ENCODE measurements at places on chromosomes 7 and 10.

DNA sequence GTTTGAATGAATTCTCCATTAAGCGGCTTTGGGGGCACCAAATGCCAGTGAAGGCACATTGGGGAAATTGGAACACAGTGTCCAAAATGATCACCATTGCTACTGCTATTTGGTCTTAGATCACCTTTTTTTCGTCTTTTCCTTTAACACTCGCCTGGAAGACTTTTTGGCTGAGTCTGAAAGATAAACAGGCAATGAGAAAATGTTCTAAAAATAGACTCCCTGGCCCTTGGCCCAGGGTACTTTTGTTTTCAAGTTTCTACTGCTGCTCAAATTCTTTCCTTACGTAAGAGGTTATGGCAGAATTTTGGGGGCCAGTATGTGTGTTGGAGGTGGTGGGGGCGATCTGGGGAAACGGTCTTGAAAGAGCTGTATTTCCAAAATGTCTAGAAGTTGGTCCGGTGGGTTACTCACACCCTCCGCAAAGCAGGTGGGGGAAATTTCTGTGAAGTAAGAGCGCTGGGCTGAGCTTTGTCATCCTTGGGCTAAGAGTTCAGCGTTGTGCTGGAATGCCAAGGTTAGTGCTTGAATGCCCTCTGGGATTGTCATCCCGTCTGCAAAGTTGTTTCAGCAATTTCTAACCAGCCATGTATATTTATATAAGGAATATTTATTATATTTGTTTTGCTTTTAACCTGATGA lies 1.3 kb upstream of the ITPRIP start:
- DNase-seq: no peak

- DNase-seq: no peak
Measured at GRCh38 chr7:46198701-46199100, 277.6 kb upstream of the IGFBP3 start.

DNA sequence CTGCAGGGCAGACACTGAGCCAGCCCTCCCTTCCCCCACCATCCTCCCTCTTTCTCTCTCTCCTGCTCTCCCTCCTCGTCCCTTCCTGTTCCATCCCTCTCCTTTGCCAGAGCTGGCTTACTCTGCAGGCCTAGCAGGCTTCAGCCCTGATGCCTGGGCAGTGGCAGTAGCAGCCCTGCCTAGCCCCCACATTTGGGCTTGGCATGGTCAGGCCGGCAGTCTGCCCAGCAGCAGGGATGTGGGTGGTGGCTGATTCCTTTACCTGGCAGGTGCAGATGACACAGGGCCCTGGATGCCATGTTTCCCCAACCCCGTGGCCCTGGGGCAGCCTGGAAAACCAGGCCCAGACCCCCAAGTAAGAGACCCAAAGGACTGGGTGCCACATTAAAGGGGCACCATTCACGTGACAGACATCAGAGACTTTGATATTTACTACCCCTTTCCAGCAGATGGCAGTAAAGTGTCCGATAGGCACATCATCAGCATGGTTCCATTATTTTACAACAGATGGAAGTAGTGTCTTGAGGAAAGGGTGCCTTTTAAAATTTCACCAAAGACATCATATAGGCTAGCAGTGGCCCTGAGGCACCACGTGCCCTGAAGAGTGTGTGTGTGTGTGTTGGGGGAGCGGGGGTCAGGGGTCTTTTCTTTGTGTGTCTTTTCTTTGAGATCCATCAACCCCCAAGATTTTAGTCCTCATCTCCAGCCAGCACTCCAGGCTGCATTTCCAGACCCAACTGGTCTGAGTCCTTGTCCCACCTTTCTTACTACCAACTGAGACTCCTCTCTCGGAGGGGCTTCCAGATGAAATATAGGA lies 5.9 kb downstream of the KCP start:
- DNase-seq: peak; percentile 12

- DNase-seq: no peak
Measured at GRCh38 chr7:133303931-133304330, 51.1 kb downstream of the EXOC4 start.

DNA sequence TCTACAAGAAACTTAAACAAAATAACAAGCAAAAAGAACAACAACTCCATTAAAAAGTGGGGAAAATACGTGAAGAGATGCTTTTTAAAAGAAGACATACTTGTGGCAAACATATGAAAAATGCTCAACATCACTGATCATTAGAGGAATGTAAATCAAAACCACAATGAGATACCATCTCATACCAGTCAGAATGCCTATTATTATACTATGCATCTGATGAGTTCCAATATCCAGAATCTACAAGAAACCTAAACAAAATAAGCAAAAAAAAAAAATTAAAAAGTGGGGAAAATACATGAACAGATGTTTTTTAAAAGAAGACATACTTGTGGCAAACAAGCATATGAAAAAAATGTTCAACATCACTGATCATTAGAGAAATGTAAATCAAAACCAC lies 29.6 kb upstream of the AKR1C3 start:
- DNase-seq: no peak

GRCh38 chr7:23247046-23247602 lies 549 bp downstream of the GPNMB start:
- no peak for DNase-seq

DNA sequence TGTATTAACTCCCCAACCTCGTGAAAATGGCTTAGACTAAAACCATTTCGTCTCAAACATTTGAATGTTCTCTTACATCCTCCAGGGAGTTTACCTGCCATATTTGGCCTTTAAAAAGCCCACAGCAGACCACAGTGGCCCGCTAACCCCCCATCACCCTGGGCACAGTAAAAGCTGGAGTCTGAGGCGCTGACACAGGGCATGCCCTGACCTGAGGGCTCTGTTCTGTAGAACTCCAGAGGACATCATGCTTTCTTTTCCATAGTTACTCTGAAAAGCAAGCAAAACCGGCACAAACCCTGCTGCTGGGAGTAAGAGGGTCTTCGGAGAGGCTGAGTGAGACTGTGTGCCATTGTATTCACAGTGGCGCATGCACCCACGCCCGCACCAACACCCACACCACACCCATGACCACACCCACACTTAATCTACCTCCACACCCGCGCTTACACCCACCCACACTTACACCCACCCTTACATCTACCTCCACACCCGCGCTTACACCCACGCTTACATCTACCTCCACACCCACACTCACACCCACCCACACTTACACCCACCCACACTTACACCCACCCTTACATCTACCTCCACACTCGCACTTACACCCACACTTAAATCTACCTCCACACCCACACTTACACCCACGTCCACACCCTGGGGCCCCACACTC lies 32.1 kb downstream of the LRRC27 start:
- DNase-seq: no peak

GRCh38 chr10:56715262-56715661 lies 354.2 kb upstream of the ZWINT start:
- DNase-seq: no peak

- no peak for DNase-seq
Measured at GRCh38 chr7:102856036-102856435, 56.8 kb upstream of the LRRC17 start.

GRCh38 chr7:46900312-46901263 lies 681.3 kb downstream of the TNS3 start:
- DNase-seq: peak; percentile 36

DNA sequence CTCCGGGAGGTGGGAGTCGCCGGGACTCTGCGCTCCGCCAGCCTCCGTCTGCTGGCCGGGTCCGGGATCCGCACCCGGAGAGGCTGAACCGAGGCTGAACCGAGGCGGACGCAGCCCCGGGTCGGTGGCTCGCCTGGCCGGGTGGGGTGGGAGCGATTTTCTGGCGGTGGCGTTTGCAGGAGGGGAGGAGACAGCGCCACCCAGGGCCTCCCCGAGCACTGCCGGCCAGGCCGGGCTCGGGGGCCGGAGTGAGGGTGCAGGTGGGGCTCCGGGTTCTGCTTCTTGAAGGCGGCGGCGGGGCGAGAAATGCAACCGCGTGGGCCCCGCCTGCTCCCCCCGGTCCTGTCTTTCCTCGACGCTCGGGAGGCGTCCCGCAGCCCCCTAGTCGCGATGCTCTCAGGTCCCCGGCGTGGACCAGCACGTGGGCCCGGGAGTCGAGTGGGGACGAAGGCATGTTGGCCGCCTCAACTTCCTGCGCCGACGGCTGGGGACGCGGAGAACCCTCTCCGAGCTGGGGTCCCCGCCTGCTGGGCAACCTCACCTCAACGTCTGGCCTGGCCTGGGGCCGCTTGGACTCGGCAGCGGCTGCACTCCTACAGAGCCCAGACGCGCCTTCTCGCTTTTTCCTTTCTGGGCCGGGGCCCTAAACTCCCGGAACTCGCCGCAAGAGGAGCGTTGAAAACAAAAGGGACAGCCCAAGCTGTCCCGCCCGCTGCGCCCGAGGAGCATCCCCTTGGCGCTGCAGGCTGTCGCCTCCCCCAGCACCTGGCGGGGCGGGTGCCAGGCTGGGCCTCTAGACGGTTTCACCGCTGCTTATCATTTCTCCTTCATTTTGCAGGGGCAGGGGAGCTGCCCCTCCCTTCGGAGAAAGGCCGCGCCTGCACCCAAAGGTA lies 25.2 kb upstream of the VAX1 start:
- no peak for DNase-seq

- DNase-seq: no peak
Measured at GRCh38 chr10:120369856-120370276, 87.2 kb upstream of the PLPP4 start.

DNA sequence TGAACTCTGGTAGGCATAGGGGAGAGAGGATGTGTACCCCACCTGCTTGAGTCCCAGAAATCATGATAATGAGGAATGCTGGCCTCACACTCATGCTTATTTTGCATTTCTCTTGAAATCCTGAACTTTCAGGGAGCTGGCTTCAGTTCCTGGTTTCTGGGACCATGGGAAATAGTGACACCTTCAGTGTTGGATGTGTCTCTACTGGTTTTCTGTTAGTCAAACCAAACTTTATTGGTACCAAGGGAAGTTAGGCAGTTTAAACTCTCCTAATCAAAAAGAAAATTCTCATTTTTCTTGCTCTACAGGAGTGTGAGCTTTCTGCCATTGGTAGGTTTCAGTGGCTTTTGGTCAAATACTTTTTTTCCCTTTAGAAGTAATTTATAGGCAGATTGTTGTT lies 11.8 kb upstream of the PCGF5 start:
- no peak for DNase-seq

- DNase-seq: no peak
Measured at GRCh38 chr7:156832195-156832877, 60.6 kb downstream of the LMBR1 start.

DNA sequence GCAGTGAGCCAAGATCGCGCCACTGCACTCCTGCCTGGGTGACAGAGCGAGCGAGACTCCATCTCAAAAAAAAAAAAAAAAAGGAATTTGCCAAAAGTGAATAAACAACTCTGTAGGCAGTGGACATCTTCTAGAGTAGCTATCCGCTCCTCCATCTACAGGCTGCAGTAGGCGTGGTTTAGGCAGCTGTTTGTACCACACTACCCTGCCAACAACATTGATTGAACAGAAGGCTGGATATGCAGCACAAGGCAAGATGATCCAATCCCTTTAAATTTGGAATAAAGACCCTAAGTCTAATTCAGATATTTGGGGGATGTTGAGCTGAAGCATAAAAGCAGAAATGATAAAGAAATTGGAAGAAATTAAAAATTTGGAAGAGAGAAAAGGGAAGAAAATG lies 141.6 kb downstream of the TES start:
- no peak for DNase-seq

- DNase-seq: no peak
Measured at GRCh38 chr7:46557295-46557711, 636.2 kb upstream of the IGFBP3 start.

- DNase-seq: no peak
Measured at GRCh38 chr7:81233208-81233940, 314.5 kb upstream of the SEMA3C start.

DNA sequence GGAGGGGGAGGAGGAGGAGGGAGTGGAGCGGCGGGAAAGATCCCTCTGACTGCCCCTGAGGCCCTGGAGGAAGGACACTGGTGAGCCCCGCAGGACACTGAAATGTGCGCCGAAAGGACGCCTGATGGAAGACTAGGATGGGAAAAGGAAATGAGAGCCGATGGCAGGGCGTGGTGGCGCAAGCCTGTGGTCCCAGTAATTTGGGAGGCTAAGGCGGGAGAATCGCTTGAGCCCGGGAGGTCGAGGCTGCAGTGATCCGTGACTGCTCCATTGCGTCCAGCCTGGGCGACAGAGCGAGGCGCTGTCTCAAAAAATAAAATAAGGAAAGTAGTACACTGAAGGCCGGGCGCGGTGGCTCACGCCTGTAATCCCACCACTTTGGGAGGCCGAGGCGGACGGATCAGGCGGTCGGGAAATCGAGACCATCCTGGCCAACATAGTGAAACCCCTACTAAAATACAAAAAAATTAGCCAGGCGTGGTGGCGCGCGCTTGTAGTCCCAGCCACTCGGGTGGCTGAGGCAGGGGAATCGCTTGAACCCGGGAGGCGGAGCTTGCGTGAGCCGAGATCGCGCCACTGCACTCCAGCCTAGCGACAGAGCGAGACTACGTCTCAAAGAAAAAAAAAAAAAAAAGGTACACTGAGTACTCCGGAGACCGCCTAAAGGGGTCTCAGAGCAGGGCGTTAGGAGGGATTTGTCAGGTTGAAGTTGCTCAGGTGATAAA lies 561 bp upstream of the HNRNPF start:
- peak; percentile 64 for DNase-seq

DNA sequence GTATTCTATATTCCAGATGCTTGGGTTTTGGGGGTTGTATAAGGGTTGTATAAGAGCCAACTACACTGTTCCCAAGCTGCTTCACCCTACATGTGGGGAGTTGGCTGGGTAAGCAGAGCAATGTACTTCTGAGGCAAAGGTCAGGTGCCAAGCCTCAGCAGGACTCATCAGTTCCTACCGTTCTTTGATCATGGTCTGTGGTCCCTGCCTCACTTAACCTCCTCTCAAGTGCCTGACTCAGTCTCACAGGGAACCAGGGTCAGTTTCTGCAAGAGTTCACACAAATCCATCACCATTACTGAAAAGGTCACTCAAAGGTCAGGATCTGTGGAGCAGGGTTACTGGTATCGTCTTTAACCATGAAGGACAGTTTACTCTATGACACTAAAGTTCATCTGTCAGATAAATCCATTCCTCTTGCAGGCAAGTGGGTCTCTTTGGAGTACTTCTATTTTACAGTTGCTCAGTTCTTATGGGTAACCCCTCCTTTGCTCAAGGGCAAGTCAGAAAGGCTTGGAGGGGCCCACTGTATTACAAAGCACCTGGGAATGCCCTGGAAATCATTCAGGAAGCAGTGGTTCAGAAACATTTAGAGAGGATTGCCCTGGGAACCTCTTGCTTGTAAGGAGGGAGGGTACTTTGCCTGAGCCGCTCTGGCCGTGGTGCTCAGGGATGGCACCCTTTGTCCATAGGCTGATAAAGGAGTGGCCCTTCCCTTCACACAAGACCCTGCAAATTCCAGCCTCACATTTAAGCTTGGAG lies 184.3 kb upstream of the CDCA7L start:
- DNase-seq: no peak

GRCh38 chr10:22760025-22760424 lies 45.6 kb upstream of the PIP4K2A start:
- no peak for DNase-seq

DNA sequence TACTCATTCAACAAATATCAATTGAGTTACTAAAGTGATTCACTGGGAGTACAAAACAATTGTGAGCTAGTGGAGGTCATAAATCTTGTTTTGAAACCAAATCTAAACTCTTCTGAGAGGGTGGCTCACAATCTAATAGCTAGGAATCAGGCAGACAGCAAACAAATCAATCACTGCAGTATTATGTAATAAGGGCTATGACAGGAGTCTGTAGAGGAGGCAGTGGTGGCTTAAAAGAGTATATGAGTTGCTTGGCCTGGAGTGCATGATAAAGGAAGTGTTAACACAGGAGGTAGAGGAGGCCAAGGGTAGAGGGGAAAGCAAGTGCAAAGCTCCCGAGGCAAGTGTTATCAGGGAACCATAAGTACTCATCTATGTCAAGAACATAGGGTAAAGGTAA lies 16.5 kb downstream of the MYPN start:
- DNase-seq: no peak

GRCh38 chr7:45677311-45677900 lies 103.2 kb downstream of the ADCY1 start:
- DNase-seq: no peak
